ENCODE measurements at places on chromosomes 5 and 9.

GRCh38 chr5:9782826-9783560 lies 152.8 kb upstream of the TAS2R1 start:
- no peak for DNase-seq

- DNase-seq, result no peak
Observed at GRCh38 chr5:142512043-142513042, 173.5 kb downstream of the FGF1 start.

DNA sequence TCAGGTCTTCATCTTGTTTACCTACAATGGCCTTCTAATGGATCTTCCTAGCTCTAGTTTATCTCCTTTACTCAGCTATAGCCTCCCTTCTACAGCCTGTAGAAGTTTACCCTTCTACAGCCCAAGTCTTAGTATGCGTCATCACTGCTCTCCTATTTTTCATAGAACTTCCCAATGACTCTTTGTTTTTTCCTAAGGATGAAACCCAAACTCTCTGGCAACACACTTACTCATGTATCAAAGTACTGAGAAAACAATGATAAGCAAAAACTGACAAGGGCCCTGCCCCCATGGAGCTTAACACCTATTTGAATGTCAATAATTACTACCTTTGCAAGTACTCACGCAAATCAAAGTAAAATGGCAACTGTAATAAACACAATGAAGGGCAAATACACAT lies 33.7 kb downstream of the LEAP2 start:
- no peak for DNase-seq

- no peak for DNase-seq
Observed at GRCh38 chr5:94347130-94347529, 271.3 kb downstream of the KIAA0825 start.

- DNase-seq, result no peak
Observed at GRCh38 chr9:121887553-121888437, 205.3 kb downstream of the TTLL11 start.

- DNase-seq, result no peak
Observed at GRCh38 chr5:151062405-151063141, 18.3 kb downstream of the TNIP1 start.

DNA sequence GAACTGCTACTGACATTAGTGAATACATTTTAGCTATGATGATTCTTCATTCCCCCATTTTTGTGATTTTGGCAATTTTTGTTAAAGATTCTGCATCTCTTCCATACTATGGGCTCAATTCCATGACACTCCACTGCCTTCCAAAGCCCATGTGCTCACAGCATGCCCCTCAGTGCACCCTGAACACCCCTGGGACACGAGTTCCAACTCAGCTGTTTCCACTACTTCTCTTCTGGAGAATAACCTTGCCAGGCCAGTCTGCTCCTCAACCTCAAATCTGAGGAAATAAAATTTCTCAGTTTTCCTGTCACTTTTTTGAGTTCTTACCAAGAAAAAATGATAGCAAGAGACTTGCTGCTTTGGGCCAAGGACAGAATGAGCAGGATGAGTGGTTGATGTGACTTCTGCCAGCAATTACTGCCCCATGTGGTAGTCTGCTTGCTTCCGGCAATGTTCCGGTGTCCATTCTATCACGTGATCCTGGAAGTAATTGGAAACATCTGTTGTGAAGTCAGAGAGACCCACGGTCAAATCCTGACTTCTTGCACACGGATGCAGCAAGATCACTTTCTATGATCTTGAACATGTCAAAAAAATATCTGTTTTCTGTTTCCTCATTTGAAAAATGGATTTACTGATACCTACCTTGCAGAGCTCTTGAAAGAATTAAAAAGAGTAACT lies 58.3 kb downstream of the EGFLAM start:
- DNase-seq, result no peak

- no peak for DNase-seq
Observed at GRCh38 chr5:126816649-126817048, 39.7 kb downstream of the LMNB1 start.

DNA sequence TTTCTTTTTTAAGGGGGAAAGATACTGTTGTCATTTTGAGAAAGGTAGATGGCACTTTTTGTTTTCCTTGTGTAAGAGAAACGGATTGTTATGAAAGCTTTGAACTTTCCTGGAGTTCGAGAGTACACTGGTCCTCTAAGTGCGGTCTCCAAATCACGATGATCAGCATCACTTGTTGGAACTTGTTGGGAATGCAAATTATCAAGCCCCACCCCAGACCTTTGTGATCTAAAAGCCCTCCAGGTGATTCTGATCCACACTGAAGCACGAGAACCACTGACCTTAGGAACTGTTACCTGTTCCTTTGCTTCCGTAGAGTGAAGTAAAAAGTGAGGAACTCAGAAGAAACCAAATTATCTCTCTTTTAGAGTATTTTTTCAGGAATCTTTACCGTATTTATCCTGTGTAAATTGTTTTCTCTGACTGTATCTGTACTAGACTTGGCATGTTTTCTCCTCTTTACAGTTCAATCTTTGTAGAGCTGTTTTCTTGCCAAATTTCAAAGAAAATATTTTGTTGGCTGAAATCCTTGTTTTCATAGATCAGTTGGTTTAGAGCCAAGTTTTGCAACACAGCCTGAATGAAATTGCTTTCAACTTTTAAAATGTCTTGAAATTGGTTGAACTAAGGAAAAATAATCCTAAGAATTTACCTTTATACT lies 4.0 kb downstream of the MAT2B start:
- no peak for DNase-seq

DNA sequence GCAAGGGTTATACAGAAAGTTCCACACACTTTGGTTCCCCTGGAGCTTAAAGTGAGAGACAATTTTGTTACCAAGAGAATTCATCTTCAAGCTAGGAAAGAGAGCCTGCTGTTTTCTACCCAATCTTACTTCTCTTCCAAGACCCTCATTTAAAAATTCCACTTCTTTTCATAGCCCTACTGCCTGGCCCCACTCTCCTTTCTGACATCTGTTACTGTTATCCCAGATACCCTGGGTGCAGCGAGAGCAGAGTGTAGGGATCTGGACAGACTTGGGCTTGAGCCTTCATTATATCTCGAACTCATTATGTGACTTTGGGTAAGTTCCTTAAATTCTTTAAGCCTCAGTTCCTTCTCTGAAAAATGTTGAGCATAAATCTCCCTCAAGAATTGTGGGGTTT lies 263.1 kb downstream of the ASTN2 start:
- no peak for DNase-seq

DNA sequence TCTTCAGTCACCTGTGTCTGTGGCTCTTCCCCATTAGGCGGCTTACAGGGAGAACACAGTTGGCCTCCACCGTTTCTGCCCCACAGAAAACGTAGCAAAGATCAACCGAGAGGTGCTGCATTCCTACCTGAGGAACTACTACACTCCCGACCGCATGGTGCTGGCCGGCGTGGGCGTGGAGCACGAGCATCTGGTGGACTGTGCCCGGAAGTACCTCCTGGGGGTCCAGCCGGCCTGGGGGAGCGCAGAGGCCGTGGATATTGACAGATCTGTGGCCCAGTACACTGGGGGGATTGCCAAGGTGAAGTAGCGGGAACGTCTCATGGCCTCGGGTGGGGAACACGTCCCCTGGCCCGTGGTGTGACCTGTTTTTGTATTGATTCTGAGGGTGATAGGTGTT lies 6.5 kb downstream of the PMPCA start:
- DNase-seq, result no peak

DNA sequence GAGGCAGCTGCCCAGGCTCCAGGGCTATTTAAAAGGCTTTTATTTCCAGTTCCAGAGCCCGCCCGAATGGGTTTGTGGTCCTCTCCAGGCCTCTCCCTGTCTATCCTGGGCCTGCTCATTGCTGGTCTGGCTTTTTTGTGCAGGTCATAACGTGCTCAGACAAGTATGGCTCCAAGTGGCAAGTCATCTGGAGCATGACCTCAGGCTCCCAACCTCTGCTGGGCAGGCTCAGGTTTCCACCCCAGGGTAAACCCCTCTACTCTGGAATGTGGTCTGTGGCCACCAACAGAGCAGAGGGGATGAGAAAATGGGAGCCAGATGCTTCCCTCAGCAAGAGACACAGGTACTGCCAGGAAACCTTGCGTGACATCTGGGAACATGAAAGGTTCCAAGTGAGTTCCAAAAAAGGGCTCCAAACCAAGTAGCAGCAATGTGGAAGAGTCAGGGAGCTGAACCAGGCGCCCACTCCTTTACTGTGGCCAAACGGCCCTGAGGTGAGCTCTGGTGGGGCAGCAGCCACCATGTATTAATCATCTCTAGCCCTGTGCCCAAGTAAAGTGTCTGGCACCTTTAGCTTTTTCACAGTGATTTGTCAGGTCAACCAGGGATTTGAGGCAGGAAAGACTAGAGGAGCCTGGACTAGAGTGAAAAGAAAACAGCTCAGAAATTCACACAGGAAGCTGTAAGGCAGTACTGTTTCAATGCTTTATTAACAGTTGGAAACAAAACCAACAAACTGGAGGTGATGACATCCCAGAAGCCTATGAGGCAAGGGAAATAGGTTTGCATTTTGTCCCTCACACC lies 25.7 kb downstream of the PCDHGC5 start:
- no peak for DNase-seq

GRCh38 chr9:75904364-75904763 lies 13.9 kb downstream of the PCSK5 start:
- DNase-seq, result no peak

DNA sequence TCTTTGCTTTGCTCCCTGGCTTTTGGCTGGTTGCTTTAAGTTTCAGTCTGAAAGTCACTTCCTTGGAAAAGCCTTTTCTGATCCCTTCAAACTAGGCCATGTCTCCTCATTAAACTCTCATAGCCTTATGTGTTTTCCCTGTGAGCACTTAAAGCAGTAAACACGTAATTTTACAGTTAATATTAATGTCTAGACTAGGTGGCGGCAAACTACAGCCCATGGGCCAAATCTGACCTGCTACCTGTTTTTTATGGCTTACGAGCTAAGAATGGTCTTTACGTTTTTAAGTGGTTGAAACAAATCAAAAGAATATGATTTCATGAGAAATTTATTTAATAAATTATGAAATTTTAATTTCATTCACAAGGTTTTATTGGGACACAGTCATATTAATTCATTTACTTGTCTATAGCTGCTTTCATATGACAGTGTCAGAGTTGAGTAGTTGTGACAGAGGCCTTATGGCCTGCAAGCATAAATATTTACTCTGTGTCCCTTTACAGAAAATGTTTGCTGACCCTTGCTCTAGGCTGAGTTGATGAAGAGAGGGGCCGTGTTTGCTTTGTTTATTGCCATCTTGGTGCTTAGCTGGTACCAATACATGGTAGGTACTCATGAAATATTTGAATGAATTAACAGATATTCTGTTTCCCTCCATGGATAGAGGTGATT lies 7.4 kb downstream of the SLC44A1 start:
- DNase-seq, result no peak

DNA sequence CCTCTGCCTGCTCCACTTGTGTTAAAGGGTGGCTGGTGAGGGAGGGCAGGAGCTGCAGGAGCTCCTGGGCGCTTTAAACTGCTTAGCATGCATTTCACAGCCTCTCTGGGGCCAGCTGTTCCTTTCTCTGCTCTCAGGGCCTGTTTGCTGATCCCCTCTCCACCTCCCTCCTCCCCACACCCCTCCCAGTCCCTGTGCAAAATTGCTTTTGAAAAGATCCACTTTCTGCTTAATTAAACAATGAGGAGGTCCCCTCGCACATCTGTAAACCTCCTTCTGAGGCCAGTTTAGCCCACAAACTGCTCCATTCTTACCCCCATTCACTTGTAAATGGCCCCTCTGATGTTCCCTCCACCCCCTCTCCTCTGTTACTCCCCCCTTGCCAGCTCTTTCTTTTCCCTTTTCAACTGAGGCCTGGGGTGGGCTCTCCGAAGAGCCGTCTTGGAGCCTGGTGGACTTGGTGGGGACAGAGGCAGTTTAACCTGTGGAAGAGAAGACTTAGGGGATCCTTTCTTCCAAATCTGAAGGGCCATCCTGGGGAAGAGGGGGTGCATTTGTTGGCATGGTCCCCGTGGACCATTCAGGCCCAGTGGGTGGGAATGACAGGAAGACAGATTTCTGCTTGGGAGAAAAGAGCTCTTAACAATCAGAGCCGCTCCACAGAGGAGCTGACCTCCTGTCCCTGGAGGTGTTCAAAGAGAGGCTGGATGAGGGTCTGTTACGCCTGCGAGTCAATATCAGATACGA lies 12.0 kb downstream of the URM1 start:
- no peak for DNase-seq

- DNase-seq, result no peak
Observed at GRCh38 chr9:70902692-70903131, 218.7 kb downstream of the TRPM3 start.

GRCh38 chr5:115820846-115821245 lies 4.4 kb upstream of the CDO1 start:
- DNase-seq, result no peak

DNA sequence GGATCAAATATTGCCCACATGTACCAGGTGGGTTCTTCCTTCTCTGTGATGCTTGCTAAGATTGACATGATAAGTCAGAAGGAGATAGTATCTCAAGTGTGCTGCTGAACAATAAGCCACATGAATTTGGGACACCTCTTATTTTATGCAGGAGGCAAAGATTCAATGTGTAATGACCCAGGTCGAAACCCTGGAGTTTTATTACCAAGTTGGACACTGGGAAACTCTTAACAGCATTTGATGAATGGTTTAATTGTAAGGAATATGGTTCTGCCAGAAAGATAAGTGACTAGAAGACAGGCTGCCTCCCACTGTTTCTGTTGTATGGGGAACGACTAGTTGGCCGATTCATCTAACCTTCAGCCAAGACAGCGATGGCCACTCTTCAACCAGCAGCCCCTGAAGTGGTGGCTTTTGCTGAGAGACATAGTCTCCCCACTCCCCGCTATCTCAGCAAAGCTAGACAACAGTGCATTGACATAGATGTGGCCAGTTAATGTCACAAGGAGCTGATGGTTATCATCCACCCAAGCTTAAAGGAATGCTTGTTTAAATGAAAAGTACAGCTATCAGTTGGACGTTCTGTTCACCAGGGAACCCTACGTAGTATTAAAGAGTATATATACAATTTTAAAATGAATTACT lies 407.7 kb downstream of the KDM4C start:
- no peak for DNase-seq

GRCh38 chr5:145236127-145236526 lies 599.0 kb downstream of the PRELID2 start:
- DNase-seq, result no peak

DNA sequence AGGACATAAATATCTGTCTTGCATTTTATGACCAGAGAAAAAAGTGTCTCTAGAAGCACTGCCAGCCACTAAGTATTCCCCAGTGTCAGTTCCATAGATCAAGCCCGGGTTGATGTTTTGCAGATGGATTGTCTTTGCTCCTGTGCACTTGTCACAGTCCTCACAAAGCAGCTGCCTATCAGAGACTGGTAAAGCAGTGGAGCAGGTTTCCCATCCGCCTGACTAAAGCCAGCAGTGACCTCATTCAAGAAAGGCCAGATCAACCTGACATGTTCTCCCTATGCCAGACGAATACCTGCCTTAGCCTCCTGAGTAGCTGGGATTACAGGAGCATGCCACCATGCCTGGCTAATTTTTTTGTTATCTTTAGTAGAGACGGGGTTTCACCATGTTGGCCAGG lies 26.8 kb upstream of the GARNL3 start:
- DNase-seq, result no peak

- no peak for DNase-seq
Observed at GRCh38 chr9:79741381-79741780, 169.6 kb downstream of the TLE4 start.
